ENCODE measurements at places on chromosomes 4 and X. TPM values are rescaled to one million over a fixed set of nuclear protein-coding genes. Genes with fewer than 3 reads are reported as not detected.

DNA sequence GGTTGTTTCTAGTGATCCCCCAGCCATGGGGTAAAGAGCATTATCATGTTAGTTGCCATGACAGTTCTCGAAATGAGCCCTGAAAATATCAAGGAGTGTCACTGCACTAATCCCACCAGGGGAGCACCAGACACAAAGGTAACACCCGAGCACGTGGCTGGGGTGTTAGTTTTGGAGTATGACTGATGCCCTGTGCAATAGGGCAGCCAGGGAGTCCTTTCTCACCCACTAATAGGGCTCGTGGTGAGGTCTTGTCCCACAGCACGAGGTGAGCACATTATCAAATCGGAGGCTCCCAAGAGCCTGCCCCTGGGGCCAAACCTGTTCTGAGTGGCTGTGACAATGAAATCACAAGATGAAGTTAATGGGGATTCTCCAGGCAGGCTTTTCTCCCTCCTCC, 9.6 kb downstream of the MAMLD1 start:
- no peak for DNase-seq

DNA sequence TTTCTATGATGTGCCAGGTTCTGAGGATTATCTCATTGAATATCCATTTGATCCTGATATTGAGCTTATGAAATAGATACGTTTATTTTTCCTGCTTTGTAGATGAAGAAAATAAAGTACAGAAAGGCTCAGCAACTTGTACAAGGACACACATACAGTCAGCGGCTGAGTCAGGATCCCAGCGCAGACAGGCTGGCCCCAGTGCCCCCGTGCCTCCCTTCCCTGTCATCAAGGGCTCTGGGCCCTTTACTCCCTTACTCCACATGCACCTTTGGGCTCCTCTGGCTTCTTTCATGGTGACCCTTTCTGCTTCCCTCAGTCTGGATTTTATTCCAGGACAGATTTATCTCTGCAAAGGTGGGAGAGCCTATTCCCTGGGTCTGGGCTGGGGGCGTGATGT, 12.8 kb downstream of the RASL11B start:
- DNase-seq = no peak

DNA sequence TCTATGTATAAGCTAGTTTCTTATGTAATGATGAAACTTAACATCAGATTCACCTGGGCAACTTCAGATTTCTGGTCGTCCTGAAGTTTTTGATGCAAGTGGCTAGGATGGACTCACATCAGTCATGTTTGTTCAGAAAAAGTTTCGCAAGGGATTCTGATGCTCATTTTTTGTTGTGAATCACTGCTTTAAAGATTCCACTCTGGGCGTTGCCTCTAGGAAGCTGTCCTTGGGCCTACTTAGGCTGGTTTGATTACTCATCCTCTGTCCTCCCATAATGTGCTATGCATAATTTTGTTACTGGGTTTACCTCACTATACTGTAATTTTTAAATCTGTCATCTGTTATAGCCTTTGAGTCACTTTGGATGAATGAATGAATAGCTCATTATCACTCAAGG, 30.8 kb downstream of the HERC3 start:
- no peak for DNase-seq

- no peak for DNase-seq
Measured at GRCh38 chr4:109429545-109429944, 4.1 kb upstream of the SEC24B start.

GRCh38 chr4:183873409-183874185, 31.5 kb upstream of the STOX2 start:
- no peak for DNase-seq

DNA sequence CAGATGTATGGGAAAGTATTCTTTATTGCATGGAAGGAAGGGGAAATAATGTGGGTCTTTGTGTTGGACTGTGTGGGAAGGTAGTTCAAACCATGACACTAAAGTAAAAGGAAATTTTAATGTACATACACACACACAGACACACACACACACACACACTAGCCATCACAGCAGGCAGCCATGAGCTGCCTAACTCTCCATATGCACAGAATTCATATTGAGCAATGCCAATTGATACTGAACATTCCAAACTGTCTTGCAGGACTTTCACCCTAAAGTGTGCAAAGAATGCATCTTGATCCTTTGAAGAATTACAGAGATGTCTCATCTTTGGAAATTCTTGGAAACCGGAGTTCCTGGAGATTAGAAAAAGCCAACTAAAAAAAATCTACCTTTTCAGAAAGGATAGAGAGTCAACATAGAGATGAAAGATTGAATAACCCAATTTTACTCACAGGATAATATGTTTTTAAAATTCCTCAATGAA, 120.6 kb upstream of the MBNL3 start:
- DNase-seq = no peak

- peak; percentile 82 for DNase-seq
Measured at GRCh38 chr4:8281519-8282133, 12.1 kb downstream of the HTRA3 start.

- no peak for DNase-seq
Measured at GRCh38 chr4:106981431-106981830, 54.7 kb downstream of the DKK2 start.

GRCh38 chrX:137342969-137343368, 223.0 kb upstream of the ZIC3 start:
- no peak for DNase-seq

- no peak for DNase-seq
Measured at GRCh38 chr4:64899563-64899962, 490.3 kb upstream of the TECRL start.

- no peak for DNase-seq
Measured at GRCh38 chr4:119550857-119551532, 77.6 kb downstream of the PDE5A start.

- no peak for DNase-seq
Measured at GRCh38 chr4:183257808-183258207, 62.3 kb downstream of the CLDN22 start.

DNA sequence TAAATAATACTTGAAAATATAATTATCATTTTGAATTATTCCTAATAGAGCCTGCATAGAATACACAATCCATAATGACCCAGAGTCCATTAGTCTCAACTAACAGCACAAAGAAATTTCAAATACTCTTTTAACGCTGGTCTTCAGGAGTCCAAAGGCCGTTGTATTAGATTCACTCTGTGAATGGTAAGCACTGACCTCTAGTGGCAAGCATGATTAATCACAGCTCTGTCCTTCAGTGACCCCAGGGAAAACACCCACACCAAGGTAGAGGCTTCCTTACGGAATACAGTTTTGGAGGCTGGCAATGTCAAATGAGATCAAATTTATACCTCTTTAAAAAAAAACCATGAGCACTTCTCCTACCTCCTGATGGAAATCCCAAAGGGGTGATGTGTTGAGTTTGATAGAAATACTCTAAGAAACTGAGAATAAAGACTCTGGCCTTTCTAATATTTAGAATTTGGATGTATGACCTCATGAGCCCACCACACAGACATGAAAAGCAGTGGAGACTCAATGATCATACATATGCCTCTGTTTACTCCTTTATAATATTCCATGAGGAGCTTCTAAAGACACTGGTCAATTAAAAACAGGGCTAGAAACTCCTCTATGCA, 147.2 kb upstream of the DKK2 start:
- DNase-seq = no peak

DNA sequence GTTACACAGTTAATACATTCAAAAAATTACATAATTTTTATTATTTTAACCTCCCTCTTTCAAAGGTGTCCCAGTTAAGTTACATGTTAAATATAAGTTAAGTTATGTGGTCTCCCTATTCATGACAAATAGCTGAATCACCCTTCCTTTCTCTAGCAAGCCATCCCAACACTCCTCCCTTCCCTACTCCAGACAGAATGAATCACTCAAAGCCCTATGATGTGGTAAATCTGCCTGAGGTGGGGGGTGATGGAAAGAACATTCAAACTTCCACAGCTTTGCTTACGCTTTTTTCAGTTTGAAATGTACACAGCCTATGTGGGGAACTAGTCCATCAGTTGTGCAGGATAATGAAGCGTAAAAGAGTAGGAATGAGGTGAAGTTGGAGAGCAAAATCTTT, 90.2 kb downstream of the CXCL13 start:
- DNase-seq = no peak

DNA sequence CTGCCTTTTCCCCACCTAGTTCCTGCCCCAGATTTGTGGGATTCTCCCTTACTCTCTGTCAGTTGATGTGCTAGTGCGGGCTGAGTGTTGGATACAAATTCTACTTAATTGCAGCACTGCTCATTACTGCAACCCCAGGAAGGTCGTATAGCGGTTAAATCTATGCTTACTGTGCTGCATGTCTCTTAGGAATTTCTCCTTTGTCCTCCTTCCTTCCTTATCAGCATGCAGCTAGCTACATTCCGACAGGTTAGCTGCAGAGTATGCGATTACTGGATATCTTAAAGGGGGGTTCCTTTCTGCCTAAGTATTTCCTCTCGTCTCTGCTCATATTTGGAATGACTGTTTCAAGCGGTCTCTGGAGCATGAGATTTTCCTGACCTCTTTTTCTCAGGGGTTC, 662.8 kb downstream of the TLL1 start:
- no peak for DNase-seq

- DNase-seq = no peak
Measured at GRCh38 chr4:73751166-73751565, 10.8 kb downstream of the CXCL8 start.

DNA sequence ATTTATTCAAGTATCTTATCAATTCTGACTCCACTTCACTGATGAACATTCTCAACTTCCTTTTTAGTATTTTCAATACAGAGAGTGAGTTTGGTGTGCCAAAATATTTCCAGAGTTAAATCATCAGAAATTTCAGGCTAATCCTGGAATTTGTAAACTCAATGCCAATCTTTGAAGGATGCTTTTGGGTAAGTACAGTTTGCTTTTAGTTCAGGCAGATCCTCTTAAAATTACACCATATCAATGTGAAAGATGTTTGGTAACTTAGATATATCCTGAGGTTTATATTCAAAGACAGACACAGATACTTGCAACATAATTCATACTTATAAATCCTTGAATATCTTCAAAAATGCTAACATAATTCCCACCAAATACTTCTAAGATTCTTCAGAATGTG, 76.0 kb upstream of the FAM47B start:
- DNase-seq = no peak

DNA sequence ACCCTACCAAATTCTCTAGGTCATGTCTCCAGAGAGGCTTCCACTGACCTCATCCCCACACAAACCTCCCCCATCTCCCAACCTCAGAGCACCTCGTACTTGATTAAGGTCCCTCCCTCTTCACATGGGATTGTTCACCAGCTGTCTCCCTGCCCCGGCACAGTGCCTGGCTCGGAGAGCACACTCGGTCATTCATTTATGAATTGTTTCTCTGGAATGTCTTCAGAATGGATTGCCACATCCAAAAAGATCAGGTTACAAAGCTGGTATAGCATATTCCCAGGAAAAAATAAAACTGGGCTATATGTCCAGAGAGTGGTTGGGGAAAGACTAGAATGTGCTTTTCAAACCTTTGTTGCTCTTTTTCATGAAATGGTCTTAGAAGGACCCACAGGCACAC, 21.6 kb downstream of the JAKMIP1 start:
- DNase-seq = no peak

The ASB12 gene
- total RNA-seq = not detected

All from ascending aorta (tissue), 2 donors.